ENCODE measurements at places on chromosomes 3 and 15.
A peak's percentile ranks its signal among the peaks of the same experiment; 100 is the strongest.

GRCh38 chr3:137866933-137867332 is 102.8 kb downstream of the SOX14 start:
- no peak for DNase-seq

DNA sequence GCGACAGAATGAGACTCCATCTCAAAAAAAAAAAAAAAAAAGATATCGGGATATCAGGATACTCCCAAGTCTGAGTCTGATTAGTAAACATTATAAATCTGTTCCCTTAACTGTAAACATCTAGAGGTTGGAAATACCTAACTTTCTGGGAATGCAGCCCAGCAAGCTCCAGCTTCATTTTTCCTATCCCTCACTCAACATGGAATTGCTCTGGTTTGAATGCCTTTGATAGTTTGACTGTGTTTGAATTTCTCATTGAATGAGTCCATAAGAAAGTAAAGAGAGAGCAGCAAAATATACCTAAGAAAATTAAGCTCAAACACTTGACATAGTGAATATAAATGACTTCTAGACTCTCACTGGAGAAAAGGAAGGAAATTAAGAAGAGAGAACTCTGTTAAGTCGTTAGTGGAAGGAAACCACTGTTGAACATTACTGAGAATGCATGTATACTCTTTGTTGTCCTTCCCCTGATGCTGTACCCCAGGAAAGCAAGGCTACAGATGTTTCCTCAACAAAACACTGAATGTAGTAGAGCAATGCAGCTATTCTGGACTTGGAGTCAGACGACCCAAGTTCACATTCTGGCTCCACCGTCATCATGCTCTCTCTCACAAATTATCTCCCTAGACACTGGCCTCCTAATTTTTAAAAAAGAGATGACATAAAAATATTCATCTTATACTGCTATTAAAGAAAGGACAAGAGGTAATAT is 62.4 kb downstream of the CD200 start:
- no peak for DNase-seq

- no peak for DNase-seq
Measured at GRCh38 chr15:29736012-29736743, 86.1 kb downstream of the TJP1 start.

DNA sequence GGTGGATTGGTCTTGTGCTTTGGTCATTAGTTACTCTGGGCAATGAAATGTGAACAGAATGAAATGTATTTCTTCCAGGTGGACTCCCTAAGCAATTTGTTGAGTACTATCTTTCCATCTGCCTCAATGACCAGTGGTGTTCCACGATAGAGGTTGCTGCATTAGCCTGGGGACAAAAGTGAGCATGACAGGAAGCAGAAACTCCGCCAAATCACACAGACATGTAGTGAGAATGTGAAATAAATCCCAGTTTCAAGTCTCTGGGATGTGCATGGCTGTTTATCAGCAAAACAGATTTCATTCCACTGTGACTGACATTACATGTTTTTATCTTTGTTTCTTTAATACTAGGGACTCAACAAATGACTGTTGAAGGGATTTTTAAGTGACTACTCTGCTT is 63.3 kb upstream of the DCBLD2 start:
- DNase-seq, result no peak

DNA sequence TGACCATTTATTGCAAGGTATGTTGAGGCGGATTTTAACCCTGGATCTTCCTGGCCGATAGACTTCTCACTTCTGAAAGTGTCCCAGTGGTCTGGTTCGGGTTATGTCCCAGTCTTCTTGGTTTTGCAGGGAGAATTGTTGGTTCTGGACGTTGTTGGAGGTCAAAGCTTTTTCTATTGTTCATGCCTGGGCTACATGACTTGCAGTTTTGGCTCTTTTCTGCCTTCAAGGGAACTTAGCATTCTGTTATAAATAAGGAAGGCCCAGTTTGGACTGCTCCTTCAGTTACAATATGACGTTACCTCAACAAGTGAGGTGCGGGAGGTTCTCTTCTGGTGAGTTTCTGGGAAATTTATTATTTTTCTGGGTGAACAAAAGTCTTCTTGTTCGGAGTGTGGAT is 614.3 kb downstream of the DIPK2A start:
- DNase-seq, result no peak

DNA sequence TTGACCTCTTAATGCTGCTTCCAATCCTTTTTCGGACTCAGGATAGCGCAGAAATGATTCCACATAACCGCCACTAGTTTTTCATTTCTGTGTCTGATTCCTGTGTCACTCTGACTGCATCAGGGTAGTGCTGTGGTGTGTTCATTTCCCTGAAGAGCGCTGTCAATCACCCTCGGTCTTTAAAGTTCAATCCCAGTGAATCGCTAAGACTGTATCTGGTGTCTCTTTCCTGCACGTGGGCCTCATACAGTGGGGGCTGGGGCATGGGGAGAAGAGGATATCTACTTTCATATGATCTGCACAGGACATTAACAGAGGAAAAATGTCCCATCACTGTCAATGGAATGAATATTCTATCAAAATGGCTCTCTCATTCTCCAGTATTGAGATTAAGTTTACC is 32.9 kb upstream of the BNIP2 start:
- DNase-seq, result no peak

DNA sequence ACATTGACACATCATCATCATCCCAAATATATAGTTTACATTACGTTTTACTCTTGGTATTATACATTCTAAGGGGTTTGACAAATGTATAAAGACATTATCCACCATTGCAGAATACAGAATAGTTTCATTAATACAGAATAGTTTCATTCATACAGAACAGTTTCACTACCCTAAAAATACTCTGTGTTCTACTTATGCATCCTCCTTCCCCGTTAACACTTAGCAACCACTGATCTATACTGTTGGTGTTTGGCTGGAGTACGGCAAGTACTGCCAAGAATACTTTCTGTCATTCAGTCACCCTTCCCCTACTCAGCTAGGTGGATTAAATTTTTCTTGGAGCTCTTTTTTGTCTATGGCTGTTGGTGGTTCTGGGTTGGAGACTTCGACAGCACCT is 33.4 kb downstream of the LEKR1 start:
- no peak for DNase-seq

GRCh38 chr3:139099968-139100817 is 55.5 kb upstream of the PRR23C start:
- DNase-seq, result no peak

DNA sequence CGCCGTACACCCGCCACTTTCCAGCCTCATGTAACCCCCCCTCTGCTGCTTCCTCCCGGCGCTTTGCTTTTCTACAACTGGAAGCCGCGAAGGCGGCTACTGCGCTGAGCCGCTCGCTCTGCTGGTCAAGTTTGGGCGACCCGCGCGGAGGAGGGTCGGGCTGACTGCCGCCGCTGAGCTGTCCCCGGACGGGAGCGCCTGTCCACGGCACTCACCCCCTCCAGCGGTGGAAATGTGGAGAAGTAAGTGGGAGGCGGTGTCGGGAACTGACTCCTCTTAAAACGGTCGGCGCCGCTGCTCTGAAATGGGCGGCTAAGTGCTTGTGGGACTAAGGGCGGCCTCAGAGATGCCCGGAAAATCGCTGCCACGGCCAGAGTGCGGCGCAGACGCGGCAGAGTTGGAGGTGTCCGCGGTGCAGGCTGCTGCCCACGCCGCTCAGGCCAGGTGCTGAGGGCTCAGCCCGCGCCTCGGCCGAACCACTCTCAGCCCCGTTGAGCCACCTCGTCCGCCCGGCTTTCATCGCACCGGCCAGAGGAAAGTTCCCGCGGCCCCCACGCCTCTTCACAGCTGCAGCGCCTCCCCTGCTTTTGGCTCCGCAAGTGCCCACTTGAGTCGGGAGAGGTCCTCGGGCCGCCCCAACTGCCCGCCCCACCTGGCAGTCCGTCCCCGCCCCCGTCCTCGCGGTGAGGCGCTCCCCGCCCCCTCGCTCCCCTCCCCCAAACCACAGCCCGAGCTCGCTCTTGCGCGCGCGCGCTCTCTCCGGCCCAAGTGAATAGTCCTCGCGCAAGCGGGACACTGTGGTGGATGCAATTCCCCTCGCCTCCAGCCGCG is at the start of gene EPHA6:
TSS of gene EPHA6 (plus strand) at position 775 of the 831 bp plus-strand sequence.
- peak; percentile 64 for DNase-seq
